SHP77 (cell line): ENCODE measurements at places on chromosomes 16 and 17.
A peak's percentile ranks its signal among the peaks of the same experiment; 100 is the strongest.

DNA sequence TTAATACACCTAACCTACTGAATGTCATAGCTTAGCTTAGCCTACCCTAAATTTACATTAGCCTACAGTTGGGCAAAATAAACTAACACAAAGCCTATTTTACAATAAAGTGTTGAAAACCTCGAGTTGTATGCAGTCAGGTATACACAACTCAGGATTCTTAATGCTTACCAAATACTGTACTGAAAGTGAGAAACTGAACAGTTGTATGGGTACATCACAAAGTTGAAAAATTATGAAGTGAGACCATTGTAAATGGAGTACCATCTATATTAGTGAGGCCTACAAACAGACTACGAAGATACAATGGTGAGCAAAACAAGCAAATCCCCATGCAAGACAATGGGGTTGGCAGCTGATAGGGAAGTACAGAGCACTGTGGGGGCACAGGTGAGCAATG, 79.7 kb downstream of the VAT1L start:
- no peak for DNase-seq

- DNase-seq, result peak; percentile 51
Observed at GRCh38 chr17:37527249-37527851, 37.7 kb downstream of the DUSP14 start.

DNA sequence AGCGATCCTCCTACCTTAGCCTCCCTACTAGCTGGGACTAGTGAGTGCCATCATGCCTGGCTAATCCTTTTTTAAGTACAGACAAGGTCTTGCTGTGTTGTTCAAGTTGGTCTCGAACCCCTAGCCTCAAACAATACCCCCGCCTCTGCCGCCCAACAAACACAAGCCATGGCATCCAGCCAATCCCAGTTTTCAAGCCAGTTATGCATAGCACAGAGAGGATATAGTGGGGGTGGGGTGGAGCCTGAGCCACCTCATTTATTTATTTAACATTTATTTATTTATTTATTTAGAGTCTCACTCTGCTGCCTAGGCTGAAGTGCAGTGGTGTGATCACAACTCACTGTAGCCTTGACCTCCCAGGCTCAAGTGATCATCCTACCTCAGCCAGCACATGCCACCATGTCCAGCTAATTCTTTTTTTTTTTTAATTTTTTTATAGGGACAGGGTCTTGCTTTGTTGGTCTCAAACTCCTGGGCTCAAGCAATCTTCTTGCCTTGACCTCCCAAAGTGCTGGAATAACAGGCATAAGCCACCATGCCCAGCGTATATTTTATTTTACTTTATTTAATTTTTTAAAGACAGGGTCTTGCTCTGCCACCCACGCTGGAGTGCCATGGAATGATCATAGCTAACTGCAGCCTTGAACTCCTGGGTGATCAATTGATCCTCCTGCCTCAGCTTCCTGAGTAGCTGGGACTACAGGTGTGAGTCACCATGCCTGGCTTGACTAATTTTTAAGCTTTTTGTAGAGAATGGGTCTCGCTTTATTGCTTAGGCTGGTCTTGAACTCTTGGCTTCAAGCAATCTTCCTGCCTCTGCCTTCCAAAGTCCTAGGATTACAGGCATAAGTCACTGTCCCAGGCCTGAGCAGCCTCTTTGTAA, 26.2 kb upstream of the KLHL11 start:
- DNase-seq, result no peak

DNA sequence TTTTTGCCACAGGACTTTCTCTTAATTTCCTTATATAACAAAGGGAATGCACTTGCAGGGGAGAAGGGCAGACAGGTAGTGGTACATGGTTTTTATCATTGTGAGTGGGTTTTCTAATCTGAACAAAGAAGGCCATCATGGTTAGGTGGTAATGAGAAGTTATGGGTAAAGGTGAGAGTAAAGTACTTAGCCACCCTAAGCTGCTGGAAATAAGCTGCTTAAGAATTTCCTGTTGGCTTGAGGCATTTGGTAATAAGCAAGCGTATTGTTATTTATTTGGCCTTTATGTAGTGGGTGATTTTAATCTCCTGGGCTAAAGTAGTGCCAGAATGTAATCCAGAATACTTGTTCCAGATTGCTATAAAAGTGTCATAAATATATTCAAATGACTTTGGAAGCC, 27.1 kb downstream of the TAC4 start:
- DNase-seq, result no peak

DNA sequence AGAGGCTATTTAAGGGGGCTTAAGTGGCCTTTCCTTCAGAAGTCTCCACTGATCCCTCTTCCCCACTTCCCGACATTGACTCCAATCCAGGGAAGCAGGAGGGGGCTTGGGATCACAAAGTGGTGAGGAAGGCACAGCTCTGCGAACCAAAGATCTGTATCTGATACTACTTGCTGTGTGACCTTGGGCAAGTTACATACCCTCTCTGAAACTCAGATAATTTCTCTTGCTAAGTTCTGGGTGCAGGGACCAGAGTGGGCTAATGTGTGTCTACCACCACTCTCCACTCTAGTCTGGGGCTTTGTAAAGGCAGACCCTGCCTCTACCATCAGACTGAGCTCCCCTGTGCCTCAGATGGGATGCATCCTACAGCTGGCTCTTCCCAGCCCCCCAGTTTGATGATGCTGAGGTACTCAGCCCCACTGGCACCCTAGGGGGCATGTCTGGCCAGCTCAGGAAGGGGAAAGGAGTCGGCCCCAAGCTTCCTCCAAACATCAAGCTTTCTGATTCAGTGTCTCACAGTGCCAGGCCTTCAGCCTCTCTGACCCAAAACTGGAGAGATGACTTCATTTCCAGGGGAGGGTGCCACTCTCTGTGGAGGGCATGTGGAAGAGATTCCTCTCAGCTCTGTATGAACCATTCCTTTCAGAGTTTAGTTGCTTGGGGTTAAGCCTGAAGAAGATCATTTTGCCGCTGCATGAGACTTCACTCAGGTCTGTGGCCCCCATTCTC, 10.9 kb downstream of the DLX4 start:
- no peak for DNase-seq
